ENCODE measurements at places on chromosomes 12 and 14.
A peak's percentile ranks its signal among the peaks of the same experiment; 100 is the strongest.

DNA sequence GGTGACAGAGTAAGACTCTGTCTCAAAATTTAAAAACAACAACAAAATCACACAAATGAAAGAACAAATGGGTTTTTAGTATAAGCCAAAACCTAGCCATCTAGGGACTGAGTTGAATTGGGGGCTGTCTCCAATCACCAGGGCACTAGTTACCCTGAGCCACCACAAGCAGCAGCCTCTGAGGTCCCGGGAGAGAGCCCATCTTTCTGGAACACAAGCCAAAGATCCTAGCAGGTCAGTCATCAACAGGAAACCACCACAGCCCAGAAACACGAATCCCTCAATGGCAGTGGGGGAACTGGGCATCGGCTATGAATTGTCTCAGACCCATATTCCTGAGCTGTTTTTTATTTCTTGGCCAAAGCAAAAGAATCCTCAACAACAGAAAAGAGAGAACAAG is 75.3 kb downstream of the KDM2B start:
- no peak for DNase-seq

GRCh38 chr14:85254711-85255110 is 275.2 kb upstream of the FLRT2 start:
- DNase-seq: no peak

DNA sequence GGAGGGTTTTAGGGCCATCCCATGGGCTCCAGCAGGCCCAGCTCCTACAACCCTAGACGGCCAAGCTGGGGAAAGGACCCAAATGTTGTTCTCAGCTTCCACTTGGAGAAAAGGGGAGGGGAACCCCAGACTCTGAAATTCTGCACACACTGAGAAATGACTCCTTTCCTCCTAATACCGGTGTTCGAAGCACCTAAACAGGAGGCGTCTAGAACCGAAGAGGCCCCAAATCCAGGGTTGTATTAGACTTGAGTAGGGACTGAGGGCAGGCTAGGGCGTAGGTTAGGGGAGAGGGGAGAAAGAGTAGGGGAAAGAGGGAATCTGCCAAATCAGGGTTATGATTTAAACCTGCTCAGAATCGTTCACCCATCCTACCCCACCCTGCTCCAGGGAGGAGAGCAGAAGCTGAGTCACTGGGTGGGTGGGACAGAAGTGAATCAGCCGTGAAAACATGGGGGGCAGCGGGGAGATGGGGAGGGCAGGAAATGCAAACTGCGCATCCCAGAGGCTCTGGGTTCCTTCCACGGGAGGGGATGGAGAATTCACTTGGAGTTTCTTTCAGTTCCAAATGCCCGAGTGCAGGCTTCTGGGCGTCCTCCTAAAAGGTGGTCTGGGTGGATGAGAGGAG is 1.0 kb downstream of the IGFBP6 start:
- DNase-seq: peak; percentile 59

DNA sequence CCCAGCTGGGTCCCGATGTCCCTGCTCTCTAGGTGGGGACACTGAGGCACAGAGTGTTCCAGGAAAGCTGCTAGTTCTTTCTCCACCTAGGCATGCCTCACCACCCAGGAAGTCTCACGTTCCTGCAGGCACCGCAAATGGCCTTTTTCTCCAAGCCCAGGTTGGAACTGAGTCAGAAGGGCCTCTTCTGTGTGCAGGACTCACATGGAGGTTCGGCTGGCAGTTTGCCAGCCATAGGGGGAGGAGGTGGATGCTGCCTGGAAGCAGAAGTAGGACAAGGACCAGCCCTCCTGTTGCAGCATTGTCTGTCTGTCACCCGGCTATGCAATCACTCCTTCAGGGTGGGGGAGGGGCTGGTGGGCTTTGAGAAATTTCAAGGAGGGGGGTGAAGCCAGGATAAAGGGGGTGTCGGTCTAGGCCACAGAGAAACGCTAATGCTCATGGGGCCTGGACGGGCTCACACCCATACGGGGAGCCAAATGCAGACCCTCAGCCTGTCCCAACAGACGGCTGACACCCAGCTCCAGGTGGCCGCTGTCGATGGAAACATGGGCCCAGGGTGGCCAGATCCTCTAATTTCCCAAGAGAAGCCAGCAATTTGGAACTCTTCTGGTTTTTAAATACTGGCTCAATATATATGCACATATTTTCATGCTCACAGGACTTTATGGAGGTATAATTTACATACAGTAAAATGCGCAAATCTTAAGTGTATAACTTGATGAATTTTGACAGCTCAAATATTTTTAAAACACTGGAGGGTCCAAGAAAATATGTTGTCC is 120.5 kb downstream of the PHETA1 start:
- DNase-seq: no peak

GRCh38 chr12:32470936-32471470 is 71.6 kb downstream of the FGD4 start:
- no peak for DNase-seq

DNA sequence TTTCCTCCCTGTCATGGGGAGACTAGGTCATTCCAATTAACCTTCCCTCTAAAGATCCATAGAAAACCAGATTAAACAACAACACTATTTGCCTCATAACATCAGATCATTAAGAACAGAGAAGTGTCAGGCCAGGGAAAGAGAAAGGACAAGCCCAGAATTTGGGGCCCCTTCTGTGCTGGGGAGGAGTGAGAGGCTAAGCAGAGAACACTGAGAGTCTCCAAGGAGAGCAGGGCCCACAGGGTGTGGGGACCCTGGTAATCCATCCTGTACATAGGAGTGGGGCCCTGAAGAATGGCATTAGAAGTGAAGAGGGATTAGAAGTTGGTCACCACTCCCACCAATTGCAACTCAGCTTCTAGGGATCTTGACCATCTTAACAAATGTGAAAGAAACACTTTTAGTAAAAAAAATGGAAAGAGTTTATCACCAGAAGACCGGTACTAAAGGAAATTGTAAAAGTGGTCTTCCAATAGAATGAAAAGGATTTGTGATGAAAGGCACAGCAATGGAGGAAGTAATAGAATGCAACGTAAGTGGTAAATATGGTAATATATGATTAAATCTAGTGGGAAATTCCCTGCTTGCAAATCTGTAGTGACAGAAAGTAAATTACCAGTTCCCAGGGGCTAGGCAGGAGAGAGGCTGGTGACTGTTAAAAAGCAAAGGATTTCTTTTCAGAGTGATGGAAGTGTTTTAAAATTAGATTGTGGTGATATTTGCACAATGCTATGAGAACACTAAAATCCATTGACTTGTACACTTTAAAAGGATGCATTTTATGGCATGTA is 14.0 kb upstream of the TMTC1 start:
- DNase-seq: no peak

GRCh38 chr12:80815351-80815750 is 98.6 kb downstream of the MYF5 start:
- no peak for DNase-seq

GRCh38 chr14:68966872-68967301 is 12.2 kb downstream of the ACTN1 start:
- DNase-seq: no peak

GRCh38 chr12:116689979-116690744 is 47.7 kb downstream of the SPRING1 start:
- no peak for DNase-seq

DNA sequence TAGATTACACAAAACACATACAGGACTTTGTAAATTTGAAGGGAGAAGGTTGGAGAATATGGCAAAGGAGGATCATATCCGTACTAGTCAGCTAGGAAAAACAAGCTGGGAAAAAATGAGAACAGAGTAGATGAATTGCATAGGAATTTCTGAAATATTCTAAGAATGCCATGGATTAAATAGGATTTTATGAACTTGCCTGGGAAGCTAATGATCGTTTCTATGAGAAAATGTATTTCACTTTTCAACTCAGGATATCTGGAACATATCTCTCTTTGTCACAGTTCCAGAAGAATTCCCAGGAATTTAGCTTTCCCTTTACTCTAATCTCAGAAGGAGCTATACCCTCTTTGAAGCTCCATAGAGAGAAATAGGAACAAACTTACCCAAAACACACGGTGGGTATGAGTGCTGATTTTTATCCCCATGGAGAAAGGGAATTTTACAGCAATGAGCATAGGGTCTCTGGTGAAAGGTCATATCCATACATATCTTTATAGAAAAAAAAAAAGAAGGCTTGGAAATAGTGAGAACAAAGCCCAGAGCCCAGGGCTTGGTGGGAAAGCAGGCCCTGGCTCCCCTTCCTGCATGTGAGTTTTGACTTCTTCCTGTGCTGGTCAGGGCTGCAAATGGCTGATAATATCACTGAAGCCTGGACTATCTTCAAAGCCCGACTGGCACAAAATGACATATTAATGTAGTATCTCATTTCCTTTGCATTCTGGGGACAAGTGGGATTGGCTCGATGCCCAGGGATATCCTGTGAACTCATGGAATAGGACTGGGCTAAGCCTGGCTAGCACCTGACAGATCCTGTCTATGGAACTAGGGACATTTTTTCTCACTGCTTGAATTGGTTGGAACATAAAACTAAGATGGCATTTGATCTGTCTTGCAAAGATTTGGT is 136.3 kb downstream of the AEBP2 start:
- DNase-seq: no peak

GRCh38 chr14:65052832-65053231 is 49.5 kb downstream of the MAX start:
- no peak for DNase-seq

DNA sequence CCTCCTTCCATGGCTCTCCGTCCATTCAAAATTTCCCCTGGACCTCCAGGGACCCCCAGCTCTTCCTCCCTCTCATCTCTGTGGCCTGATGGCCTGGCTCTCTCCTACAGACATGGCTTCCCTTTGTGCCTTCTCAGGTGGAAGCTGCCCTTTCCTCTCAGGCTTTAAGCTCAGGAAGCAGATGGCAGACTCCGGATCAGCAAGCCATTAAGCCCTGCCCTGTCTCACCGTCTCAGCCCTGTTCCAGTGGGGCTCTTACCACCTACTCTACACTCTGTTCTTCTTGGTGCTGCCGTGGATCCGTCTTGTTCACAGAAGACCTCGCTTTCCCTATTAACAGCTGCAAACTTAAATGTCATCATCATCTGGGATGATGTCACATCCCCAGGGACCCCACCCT is 33.1 kb downstream of the NPC2 start:
- no peak for DNase-seq

DNA sequence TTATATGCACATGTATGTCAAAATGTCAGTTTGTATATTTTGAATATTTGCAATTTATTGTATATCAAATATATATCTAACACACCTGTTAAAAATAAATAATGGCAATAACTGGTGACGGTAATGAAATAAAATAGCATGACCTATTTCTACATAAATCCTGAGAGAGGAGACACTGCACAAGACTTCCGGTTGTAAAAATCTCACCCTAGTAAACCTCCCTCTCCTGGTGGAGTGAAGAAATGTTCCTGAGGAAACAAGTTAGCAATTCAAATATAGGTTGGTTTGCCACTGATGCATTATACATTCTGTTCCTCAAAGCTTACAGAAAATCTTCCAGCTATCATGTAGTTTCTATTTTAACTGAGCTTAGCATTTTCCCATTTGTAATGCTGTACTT is 166.1 kb upstream of the SYT10 start:
- DNase-seq: no peak

DNA sequence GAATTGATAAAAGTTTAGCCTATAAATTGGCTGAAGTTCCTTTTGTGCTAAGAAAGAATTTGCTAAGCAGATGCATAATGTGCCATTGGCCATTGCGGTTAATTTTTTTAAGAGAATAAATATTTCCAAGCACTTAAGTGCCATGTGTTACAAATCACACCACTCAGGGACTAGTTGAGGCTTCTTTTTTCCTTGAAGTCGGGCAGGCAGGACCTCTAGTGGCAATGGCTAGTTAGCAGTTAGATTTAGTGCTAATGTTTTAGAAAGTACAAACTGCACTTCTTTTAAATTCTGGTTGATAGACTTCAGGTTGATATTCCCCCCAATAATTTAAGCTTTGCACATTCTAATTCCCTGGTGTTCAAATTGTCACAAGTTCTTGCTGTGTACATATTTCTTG is 294.3 kb downstream of the APAF1 start:
- DNase-seq: no peak

DNA sequence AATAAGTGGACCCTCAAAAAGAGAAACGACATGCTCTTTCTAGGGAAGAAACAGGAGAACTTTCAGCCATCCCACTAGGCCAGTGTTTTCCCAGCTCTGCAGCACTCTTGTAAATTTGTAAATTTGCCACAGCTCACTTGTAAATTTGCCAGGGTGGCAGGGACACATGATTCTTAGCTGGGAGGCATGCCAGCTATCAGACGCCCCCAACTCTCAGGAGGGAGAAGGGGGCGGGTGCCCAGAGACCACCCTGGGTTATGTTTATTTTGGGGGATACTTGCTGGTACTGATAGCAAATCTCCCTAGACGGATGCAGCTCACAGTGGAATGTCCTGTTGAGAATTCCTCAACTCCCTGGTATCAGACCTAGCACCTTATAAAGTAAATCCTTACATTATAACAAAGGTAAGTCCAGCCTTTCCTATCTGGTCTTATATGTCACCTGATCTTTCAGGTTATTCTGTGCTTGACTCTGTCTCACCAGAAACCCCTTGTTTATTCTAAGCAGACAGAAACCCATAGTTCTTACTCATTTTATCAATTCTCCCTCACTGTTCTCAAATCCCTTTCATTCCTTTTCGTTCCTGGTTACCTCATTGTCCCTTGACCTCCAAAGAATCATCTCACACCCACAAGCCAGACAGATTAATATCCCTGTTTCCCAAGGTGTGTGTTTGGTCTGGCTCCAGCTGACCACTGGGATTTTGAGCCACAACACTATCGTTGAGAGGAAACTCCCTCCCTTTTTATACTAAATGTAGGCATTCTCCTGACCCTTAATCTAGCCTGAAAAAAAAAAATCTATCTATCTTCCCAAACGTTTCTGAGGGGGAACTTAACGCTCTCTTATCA is 69.3 kb upstream of the HMGA2 start:
- no peak for DNase-seq

DNA sequence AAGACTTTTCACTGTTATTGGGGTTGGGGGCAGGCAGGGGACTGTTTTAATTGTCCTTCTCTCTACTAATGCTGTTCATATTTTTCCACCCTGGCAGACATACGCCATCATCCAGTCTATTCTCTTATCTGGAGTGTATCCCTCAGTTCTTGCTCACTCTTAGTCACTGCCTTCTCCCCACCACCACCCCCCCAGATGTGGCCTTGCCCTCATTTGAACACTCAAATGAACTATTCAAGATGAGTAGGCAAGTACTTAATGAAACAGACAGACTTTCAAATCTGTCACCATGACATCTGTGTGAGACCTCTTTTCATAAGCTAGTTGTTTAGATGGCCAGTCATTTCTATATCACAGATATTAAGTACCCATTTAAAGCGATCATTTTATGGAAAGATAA is 10.1 kb downstream of the NUDT4 start:
- DNase-seq: peak; percentile 51

GRCh38 chr14:50099335-50099734 is 17.0 kb downstream of the VCPKMT start:
- DNase-seq: no peak

GRCh38 chr12:130953771-130954543 is at the start of gene ADGRD1:
Gene ADGRD1 (plus strand): TSS chr12:130953907. CDS start chr12:130954466, 559 bp downstream.
- no peak for DNase-seq

GRCh38 chr14:32073537-32074189 is 3.4 kb upstream of the ARHGAP5 start:
- peak; percentile 34 for DNase-seq

DNA sequence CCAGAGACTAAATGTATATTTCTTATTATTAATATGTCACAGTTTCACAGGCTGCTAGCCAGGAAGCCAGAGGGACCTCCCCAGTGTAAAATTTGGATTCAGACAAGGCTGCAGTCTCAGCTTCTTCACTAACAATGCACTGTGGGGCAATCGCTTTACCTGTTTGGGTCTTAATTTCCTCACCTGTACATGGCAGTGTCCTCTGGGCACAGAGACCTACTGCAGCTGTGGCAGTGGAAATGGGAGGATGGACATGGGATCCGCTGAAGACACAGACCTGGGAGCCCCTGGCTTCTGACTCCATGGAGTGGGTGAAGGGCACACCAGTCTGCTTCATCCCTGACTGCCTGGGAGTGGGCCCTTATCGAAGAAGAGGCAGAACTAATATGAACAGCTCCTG is 6.9 kb upstream of the SERPINA5 start:
- DNase-seq: no peak

All from activated naive CD8-positive, alpha-beta T cell treated with anti-CD3 and anti-CD28 coated beads, Interleukin-2, amount 50 U/mL, for 24 hours (primary cell).